ENCODE measurements at places on chromosomes 6 and 20.

DNA sequence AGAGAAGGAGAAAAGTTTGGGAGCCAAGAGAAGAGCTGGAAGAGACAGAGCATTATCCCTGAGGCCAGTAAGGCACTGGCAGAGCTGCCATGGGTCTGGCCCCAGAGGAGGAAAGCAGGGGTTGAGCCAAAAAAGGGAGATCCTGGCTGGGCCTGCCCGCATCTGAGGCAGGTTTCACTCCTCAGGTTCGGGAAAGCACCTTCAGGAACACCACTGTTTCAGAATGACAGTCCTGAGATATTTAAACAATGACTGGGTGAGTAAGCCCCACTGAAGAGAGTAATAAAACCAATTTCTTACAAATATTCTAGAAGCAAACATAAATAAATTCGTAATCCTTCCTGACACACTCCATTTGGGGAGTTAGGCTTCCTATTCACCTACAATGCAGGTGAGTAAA is 152.2 kb downstream of the BACH2 start:
- DNase-seq = no peak

- DNase-seq = no peak
Measured at GRCh38 chr20:53352727-53353440, 240.8 kb downstream of the ZNF217 start.

- DNase-seq = no peak
Measured at GRCh38 chr20:5077761-5078387, 41.9 kb downstream of the PCNA start.

DNA sequence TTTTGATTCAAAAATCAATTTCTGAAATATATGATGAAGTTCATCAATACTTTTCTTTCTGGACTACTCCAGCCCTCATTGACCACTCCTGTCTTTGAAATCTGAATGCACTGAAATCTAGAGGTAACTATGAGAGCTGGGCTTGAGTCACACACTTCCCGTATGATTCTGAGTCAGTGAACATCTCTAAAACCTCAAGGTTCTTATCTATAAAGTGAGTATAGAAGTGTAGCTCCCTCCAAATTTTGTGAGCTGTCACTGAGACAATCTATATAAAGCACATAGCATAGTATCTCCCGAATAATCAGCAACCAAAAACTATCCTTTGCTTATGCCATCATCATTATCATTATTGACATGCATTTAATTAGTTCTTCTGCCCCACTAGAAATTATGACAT is 182.4 kb downstream of the TSHZ2 start:
- no peak for DNase-seq

GRCh38 chr6:160996131-160996601 is 4.6 kb downstream of the MAP3K4 start:
- DNase-seq = no peak

DNA sequence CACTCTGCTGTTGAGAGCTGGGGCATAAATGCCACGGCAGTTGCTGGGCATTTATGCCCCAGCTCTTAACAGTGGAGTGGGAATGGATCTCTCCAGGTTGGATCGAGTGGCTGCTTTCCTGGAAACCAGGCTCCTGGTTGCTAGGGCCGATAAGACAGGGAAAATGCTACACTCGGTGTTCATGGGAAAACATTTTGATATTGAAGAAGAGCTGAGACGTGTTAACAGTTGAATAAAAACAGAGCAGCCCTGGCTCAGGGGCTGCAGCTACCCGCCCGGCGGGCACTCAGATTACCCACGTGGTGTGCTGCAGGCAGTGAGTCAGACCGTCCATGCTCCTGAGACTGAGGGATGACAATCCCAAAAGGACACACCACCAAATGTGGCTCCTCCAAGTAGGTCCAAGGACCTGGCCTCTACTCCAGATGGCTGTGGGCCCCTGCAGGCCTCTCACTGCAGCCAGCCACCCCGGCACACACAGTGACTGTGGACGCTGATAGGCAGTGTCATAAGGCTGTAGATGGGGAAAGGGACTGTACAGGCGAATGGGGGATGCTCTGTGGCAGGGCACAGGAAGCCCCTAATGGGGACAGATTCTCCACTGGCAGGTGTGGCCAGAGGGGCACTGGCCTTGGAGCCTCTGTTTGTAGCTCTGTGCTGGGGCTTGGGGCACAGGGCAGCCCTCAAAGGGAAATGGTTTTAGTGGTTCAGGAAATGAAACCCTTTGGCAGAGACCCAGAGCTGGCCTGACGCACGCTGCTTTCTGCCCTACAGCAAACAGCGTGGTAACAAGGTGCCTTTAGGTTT is 237.8 kb downstream of the LY86 start:
- DNase-seq = no peak

DNA sequence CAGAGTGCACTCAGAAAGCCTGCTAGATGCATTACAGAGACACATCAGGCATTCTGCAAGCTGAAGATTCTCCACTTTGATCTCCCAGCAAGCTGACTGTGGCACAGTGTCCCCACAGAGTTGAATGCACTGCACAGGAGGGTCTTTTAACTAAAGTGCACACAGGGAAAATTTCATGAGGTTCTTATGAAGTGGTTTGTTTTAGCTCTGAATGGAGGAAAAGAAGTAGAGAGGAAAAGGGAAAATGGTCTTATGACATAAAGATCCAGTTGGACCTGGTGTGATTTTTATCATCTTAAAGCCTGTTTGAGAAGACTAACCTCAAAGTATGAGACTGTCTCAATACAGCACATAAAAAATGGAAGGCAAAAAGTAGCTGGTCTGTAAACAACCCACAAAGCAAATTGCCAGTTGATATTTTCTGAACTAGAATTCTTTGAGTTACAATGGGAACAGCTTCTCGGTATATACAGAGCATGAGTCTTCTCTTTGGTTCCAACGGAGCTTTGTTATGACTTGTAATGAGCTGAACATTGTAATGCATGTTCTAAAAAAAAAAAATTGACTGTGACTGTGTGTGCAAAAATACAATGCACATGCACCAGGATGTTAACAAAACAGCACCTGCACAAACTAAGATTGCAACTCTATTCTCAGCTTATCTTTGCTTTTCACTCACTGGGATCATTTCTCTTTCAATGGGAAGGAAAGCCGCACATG is 383.0 kb upstream of the ID4 start:
- no peak for DNase-seq

DNA sequence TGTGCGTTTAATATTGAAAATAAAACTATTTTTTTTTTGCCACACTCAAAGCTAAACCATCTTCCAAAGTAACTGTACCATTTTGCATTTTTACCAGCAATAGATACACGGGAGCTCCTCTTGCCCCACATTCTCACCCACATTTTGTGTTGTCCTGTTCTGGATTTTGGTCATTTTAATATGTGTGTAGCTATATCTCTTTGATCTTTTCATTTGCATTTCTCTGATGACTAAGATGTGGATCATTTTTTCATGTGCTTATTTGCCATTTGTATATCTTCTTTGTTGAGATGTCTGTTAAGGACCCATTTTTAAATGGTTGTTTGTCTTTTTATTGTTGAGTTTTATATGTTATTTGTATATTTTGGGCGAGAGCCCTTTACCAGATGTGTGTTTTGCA is 1543.5 kb downstream of the GRIK2 start:
- DNase-seq = no peak

GRCh38 chr20:44309763-44310663 is 989 bp downstream of the FITM2 start:
- no peak for DNase-seq

- DNase-seq = no peak
Measured at GRCh38 chr6:163790266-163790840, 375.8 kb downstream of the QKI start.

DNA sequence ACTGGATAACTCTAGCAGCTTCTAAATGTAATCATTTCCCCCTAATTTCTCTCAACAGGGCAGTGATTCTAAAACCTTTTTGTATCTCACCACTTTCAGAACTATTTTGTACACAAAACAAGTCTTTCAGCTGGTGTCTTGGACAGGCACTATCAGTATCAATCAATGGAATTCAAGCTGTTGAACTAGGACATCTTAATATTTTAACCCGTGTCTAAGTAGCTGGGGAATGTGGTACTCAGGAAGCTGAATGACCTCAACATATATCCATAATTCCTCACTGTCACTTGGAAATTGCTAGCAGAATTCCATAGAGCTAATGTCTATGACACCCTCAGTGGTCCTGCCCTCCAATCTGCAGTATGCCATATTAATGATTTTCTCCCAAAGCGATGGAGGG is 24.5 kb downstream of the ADAT2 start:
- no peak for DNase-seq

DNA sequence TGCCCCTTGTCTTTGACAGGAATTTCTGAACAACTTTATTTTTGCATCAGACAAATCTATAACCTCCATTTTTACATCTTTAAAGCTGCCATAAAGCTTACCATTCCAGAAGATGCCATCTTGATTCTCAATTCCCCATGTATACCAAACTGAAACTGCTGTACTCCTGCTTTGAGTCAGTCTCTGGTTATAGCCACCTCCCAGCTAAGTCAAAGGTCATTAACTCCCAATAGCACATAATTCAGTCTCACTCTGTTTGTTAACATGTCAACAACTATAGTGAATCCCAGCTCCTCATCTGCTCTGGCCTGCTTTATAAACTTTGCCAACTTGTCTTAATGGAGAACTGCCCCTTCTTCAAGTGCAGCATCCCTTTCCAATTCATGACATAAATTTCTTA is 343.6 kb downstream of the FRK start:
- DNase-seq = no peak

DNA sequence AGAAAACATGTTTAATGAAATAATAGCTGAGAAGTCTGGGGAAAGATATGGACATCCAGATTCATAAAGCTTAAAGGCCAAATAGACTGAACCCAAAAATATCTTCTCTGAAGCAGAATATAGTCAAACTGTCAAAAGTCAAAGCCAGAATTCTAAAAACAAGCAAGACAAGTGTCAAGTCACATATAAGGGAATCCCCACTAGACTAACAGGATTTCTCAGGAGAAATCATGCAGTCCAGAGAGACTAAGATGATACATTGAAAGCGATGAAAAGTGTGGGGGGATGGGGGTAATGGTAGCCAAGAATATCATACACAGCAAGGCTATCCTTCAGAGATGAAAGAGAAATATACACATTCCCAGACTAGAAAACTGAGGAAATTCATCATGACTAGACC is 112.4 kb upstream of the RUNX2 start:
- DNase-seq = no peak

GRCh38 chr6:73388800-73389512 is 5.7 kb upstream of the DDX43 start:
- peak; percentile 33 for DNase-seq

DNA sequence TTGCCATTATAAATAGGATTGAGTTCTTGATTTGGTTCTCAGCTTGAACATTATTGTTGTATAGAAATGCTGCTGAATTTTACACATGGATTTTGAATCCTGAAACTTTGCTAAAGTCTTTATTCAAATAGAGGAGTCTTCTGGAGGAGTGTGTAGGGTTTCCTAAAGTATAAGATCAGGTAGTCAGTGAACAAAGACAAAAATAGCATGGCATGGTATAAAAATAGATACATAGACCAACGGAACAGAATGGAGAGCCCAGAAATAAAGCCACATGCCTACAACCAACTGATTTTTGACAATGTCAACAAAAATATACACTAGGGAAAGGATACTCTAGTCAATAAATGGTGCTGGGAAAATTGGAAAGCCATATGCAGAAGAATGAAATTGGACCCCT is 740.1 kb downstream of the QKI start:
- DNase-seq = no peak

GRCh38 chr6:89840538-89840937 is 10.9 kb downstream of the CASP8AP2 start:
- no peak for DNase-seq

- no peak for DNase-seq
Measured at GRCh38 chr6:160358225-160359119, 10.3 kb downstream of the SLC22A3 start.

GRCh38 chr6:3252861-3253596 is 5.7 kb upstream of the PSMG4 start:
- no peak for DNase-seq

GRCh38 chr6:4848382-4849068 is 72.3 kb downstream of the CDYL start:
- DNase-seq = no peak

GRCh38 chr6:30750379-30750668 is 6.0 kb upstream of the IER3 start:
- no peak for DNase-seq

- no peak for DNase-seq
Measured at GRCh38 chr20:50092436-50092835, 20.5 kb downstream of the UBE2V1 start.

DNA sequence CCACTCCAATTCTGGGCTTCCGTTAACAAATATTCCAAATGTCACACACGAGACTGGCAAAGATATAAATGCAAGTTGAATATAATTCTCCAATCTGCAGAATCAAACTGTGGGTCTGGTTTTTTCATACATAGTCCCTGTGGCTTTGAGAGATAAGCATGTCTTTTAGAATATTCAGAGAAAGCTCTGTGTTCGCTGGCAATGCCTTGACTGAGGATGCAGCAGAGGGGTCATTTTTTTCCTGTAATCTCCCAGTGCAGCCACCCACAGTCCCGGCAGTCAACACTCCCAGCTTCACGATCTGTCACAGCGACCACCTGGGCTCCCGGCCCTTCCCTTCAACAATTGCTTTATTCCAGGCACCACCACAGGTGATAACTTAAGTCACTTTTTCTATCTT is 30.5 kb downstream of the MUC22 start:
- DNase-seq = no peak

DNA sequence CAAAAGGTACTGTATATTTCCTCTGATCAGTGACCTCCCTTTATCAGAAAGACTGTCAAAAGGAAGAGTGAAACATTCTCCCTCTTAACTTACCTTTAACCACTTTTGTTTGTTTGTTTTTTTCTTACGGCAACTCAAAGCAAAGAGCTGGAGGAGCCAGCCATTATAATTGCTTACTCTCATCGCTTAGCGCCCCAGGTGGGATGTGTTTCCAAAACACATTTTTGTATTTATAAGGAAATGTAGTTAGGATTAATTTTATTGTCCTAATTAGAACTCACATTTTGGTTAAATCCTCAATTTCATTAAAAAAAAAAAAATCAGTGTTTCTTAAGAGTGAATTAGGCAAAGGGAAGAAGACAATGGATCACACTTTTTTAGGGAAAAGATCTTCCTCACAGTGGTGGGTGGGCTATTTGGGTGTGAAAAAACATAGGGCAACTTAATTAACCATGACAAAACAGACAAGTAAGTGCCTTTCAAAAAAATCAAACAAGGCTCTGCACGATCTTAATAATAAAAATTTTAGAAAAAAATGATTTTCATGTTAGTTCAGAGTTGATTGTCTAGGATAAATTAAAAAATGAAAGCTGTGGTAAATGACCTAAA is 1.2 kb upstream of the PHACTR2 start:
- DNase-seq = no peak
